ENCODE measurements at places on chromosomes 4 and X.

GRCh38 chrX:24839331-24839730 is 145.6 kb downstream of the POLA1 start:
- DNase-seq: no peak

GRCh38 chr4:41692717-41693345 is 55.7 kb downstream of the PHOX2B start:
- DNase-seq: no peak

DNA sequence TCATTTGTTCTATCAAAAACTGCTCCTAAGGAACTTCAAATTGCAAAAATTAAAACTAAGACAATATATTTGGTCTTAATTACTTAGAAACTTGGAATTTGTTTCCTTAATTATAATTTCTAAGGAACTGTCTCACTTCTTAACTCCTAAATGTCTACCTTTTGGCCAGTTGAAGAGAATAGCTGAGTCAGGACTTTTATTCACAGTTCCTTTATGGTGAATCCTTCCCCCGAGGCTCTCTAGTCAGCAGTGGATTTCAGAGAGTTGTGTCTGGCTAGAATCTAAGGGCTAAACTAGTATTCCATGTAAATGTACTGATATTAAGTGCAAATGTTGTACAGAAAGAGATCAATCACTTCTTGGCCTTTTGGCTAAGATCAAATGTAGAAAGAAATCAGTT is 69.3 kb downstream of the AMMECR1 start:
- no peak for DNase-seq

DNA sequence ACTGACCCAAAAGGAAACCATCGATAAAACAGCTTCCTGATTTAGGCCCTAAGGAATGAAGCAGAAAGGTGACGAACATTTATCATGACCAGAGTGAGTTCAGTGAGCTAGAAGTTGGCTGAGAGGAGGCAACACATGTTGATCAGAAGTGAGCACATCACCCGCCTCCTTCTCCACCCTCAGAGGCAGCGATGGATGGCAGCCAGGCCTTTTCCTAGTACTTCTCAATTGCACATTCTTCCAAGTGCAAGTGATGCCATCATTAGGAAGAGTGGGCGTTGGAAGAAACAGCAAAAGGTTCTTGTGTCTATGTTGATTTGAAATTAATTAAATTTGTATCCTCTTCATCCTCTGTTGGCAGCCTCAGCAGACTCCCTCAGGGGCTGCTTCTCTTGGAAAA is 51.7 kb downstream of the TMEM154 start:
- no peak for DNase-seq

GRCh38 chr4:104811727-104812126 is 317.0 kb upstream of the CXXC4 start:
- no peak for DNase-seq

DNA sequence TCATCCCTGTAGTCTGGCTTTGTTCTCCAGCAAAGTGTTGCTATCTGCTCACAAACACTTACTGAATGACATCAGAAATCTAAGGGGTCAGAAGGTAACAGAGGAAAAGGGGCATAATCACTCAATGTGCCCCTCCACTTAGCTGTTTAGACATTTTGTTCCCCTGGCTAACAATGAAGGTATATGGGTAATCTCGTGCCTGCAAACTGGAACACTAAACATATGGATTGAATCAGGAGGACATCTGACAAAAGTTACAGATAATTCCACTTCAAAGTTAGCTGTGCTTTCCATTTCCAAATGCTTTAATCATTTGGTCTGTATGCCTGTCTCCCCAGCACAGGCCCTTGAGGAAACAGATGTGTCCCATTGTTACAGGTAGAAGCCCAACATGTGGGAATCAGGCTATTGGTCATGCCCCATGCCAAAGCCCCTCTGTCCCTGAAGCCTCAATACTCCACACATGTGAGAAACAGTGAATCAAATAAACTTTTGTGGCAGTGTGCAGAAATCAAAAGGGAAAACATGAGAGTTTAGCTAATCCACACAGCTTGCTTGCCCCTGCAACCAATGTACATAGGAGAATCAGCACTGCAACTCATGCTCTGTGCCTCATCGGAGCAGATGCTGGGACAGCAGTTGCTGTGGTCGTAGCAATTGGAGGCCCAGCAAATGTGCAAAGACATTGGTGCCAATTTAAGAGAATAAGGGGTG is 111.7 kb downstream of the RNF150 start:
- DNase-seq: no peak

GRCh38 chr4:72295966-72296557 is 264.3 kb downstream of the NPFFR2 start:
- DNase-seq: no peak

GRCh38 chrX:152637649-152638442 is at the start of gene GABRQ:
GABRQ (plus strand) TSS chrX:152637895; CDS start chrX:152638203, 308 bp downstream.
- no peak for DNase-seq

GRCh38 chr4:40563401-40563800 is 66.3 kb downstream of the RBM47 start:
- DNase-seq: no peak

GRCh38 chrX:5306654-5307121 is 922.0 kb downstream of the NLGN4X start:
- DNase-seq: no peak

DNA sequence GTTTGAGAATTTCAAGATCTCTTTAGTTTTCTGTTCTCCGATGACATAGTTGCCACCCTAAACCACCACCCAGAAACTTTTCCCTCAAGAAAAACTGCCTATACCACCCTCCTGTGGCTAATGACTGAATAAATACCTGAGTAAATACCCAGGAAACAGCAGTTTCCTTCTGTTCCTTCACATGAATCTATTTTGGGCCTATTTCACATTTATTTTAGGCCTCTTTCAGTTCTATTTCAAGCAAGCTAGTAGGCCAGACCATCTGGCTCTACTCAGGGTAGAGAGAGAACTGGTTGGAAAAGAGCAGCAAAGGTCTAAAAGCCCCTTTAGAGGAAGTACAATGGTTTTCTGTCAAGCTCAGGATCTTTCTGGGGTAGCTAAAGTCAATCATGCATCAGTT is 23.4 kb downstream of the ARHGEF9 start:
- DNase-seq: no peak

All from DMS79 (cell line).